ENCODE measurements at places on chromosomes 4 and X. TPM values are rescaled to one million over a fixed set of nuclear protein-coding genes. Genes with fewer than 3 reads are reported as not detected.

DNA sequence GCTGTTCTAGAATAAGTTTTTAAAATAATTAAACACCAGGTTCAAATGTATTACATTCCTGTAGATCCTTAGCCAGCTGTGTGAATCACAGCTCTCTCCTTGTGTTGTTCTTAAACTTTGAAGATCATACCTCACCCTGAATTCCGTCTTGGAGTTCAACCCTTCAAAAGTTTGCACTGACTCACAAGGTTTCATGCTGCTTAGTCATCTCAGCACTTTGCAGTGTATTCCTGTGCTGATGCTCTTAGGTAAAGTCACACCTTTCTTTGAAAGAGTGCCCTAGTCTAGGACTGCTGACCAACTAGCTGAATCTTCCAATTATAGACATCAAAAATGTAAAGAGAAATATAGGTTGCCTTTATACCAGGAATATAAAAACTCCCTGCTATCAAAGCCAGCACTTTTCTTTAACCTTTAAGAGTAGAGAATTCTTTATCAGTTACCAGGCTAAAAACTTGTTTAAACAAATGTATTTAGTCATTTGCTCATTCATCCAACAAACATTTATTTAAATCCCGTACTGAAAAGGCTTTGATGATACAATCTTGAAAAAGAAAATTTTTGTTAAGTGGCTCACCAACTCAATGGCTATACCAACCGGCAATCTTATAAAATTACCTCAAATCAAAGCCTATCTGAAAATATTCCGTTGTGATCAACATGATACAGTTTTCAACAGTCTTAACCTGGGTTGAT is 169.7 kb downstream of the RAP1GDS1 start:
- no peaks in the 10 kb centered on the region for H3K27me3 ChIP-seq
- no peak overlapping the region for H3K27ac ChIP-seq
- H3K36me3 ChIP-seq = no peaks in the 10 kb centered on the region
- H3K4me3 ChIP-seq = no peak overlapping the region

- DNase-seq = peak; percentile 74
- H3K36me3 ChIP-seq = no peaks in the 10 kb centered on the region
- H3K27me3 ChIP-seq = no peaks in the 10 kb centered on the region
- H3K4me3 ChIP-seq = peak within 1 kb of the TSS; percentile 50
- no peak within 1 kb of the TSS for H3K27ac ChIP-seq
Observed at GRCh38 chrX:151974336-151975227, at the start of gene GABRE. GABRE (minus strand) TSS chrX:151974676; CDS start chrX:151974625, 51 bp downstream.

DNA sequence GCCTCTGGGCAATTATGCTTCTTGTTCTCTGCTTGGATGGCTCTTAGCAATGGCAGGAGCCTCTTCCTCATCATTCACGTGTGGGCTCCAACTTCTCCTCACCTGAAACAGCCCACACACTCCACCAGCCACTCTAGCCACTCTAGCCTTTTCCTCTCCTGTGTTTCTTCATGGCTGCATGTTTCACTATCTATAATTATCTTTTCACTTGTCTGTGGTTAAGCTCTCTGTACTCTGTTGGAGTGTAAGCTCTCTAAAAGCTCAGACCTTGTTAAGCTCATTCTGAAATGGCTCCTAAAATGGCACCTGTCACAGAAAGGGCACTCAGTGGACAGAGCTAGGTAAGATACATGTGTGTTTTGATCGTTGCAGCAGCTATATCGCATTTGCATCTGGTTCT is 80.0 kb downstream of the SH3KBP1 start:
- no peak for DNase-seq
- no peaks in the 10 kb centered on the region for H3K4me1 ChIP-seq
- H3K36me3 ChIP-seq = no peaks in the 10 kb centered on the region
- no peak overlapping the region for H3K27ac ChIP-seq

GRCh38 chr4:47675806-47676205 is 162.1 kb downstream of the CORIN start:
- H3K4me3 ChIP-seq = no peak overlapping the region
- H3K27me3 ChIP-seq = no peaks in the 10 kb centered on the region
- no peaks in the 10 kb centered on the region for H3K36me3 ChIP-seq
- no peak overlapping the region for H3K27ac ChIP-seq
- no peak for DNase-seq

- peak; percentile 28 for DNase-seq
- no peak overlapping the region for H3K4me3 ChIP-seq
- H3K4me1 ChIP-seq = no peaks in the 10 kb centered on the region
- no peak overlapping the region for H3K27ac ChIP-seq
Observed at GRCh38 chr4:129246910-129247461, 151.0 kb downstream of the C4orf33 start.

DNA sequence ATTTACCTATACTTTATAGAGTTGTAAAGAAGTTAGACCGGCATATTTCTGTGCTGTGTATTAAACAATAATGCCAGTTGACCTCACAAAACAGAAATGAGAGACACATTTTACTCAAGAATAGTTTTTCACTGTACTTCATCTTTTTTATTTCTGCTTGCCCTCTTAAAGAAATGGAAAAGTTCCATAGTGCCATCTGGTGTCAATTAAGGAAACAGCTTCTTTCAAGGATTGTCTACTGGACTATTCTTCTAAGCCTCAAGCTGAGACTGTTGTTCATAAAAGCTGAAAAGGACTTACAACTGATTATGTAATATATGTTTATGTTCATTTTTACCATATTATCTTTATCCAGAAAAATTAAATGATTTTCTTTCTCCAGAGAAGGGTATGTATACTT is 1523.7 kb downstream of the ARAP2 start:
- H3K4me1 ChIP-seq = no peaks in the 10 kb centered on the region
- DNase-seq = no peak
- no peak overlapping the region for H3K4me3 ChIP-seq
- H3K27me3 ChIP-seq = no peaks in the 10 kb centered on the region
- H3K36me3 ChIP-seq = no peaks in the 10 kb centered on the region
- no peak overlapping the region for H3K27ac ChIP-seq

DNA sequence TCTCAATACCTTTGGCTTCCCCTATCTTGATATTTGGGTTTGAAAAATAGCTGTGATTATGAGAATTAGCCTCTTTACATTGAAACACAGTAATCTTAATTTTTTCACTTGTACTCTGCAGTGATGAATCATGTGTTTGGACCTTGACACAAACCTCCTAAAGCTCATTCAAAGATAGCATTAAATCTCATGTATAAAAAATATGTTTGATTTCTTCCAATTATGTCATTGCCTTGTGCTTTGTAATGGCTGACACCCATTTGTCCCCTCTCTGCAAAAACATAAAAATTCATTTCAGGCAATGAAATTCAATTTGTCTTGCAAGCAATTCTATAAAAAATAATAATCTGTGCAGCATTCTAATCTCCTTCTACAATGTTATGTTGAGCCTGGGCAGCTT is 422.4 kb upstream of the BOD1L1 start:
- DNase-seq = no peak
- H3K27me3 ChIP-seq = no peaks in the 10 kb centered on the region
- H3K36me3 ChIP-seq = no peaks in the 10 kb centered on the region
- no peaks in the 10 kb centered on the region for H3K4me1 ChIP-seq
- no peak overlapping the region for H3K4me3 ChIP-seq

- DNase-seq = no peak
- H3K27me3 ChIP-seq = no peaks in the 10 kb centered on the region
- H3K4me3 ChIP-seq = no peak overlapping the region
Observed at GRCh38 chr4:185708348-185708747, 103.6 kb downstream of the SORBS2 start.

- DNase-seq = no peak
- H3K4me3 ChIP-seq = no peak overlapping the region
- no peak overlapping the region for H3K27ac ChIP-seq
- no peaks in the 10 kb centered on the region for H3K27me3 ChIP-seq
- no peaks in the 10 kb centered on the region for H3K4me1 ChIP-seq
Observed at GRCh38 chrX:16444353-16444752, 205.6 kb upstream of the S100G start.

- H3K4me1 ChIP-seq = no peaks in the 10 kb centered on the region
- no peak overlapping the region for H3K4me3 ChIP-seq
- no peaks in the 10 kb centered on the region for H3K27me3 ChIP-seq
- no peaks in the 10 kb centered on the region for H3K36me3 ChIP-seq
- DNase-seq = no peak
Observed at GRCh38 chr4:96833831-96834230, 993.9 kb downstream of the PDHA2 start.

DNA sequence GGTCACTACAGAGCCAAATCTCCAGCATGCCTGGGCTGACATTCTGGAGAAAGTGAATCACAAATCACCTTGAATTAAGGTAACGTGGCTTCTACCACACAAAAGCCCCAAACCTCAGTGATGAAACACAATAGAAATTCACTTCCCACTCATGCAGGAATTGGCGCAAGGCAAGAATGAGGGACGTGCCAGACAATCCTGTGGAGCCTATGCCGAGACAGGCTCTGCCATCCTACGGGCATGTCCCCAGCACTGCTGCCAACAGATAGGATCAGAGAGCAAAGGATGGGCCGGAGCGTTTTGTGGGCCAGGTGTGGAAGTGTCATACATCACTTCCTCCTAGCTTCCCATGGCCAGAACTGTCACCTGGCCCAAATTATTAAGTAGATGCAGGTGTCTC is 118.0 kb downstream of the IRF2 start:
- no peak overlapping the region for H3K4me3 ChIP-seq
- no peak overlapping the region for H3K27ac ChIP-seq
- no peak for DNase-seq
- H3K27me3 ChIP-seq = no peaks in the 10 kb centered on the region
- H3K36me3 ChIP-seq = no peaks in the 10 kb centered on the region
- H3K4me1 ChIP-seq = no peaks in the 10 kb centered on the region

GRCh38 chr4:7325541-7325940 is 109.2 kb downstream of the PSAPL1 start:
- H3K27me3 ChIP-seq = no peaks in the 10 kb centered on the region
- no peak overlapping the region for H3K4me3 ChIP-seq
- H3K27ac ChIP-seq = no peak overlapping the region
- H3K36me3 ChIP-seq = no peaks in the 10 kb centered on the region
- no peak for DNase-seq

GRCh38 chr4:123936621-123937043 is 540.0 kb downstream of the SPRY1 start:
- no peak overlapping the region for H3K4me3 ChIP-seq
- no peak for DNase-seq
- no peaks in the 10 kb centered on the region for H3K4me1 ChIP-seq
- no peaks in the 10 kb centered on the region for H3K27me3 ChIP-seq

- no peak overlapping the region for H3K27ac ChIP-seq
- H3K4me1 ChIP-seq = no peaks in the 10 kb centered on the region
- H3K4me3 ChIP-seq = no peak overlapping the region
Observed at GRCh38 chrX:22800360-22800759, 199.4 kb upstream of the DDX53 start.

- no peak overlapping the region for H3K4me3 ChIP-seq
- no peak for DNase-seq
- H3K27me3 ChIP-seq = no peaks in the 10 kb centered on the region
- no peaks in the 10 kb centered on the region for H3K36me3 ChIP-seq
Observed at GRCh38 chr4:48248559-48248953, 21.1 kb downstream of the TEC start.

GRCh38 chr4:40837094-40837870 is 87.5 kb downstream of the NSUN7 start:
- no peak overlapping the region for H3K4me3 ChIP-seq
- no peak overlapping the region for H3K27ac ChIP-seq
- H3K4me1 ChIP-seq = no peaks in the 10 kb centered on the region
- no peaks in the 10 kb centered on the region for H3K27me3 ChIP-seq

DNA sequence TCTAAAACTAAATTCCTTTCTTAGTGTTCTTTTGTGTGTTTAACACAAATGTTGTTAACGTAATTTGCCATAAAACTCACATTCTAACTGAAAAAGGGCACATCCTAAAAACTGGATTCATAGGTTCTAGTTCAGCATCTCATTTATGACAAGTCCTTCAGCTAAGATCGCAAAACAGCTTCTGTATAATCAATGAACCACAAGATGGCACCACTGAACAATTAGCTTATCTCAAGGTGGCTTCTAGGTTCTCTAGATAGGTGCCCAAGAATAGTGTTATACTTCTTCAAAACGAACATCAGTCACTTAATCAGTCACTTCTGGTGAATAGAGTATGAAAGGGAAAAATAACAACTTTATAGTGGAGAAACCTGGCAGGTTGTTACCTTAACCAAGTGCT is 54.3 kb downstream of the NRK start:
- no peak overlapping the region for H3K27ac ChIP-seq
- H3K27me3 ChIP-seq = no peaks in the 10 kb centered on the region
- H3K4me1 ChIP-seq = no peaks in the 10 kb centered on the region

GRCh38 chr4:141657550-141658250 is 21.3 kb downstream of the IL15 start:
- DNase-seq = no peak
- no peaks in the 10 kb centered on the region for H3K4me1 ChIP-seq
- no peaks in the 10 kb centered on the region for H3K27me3 ChIP-seq

DNA sequence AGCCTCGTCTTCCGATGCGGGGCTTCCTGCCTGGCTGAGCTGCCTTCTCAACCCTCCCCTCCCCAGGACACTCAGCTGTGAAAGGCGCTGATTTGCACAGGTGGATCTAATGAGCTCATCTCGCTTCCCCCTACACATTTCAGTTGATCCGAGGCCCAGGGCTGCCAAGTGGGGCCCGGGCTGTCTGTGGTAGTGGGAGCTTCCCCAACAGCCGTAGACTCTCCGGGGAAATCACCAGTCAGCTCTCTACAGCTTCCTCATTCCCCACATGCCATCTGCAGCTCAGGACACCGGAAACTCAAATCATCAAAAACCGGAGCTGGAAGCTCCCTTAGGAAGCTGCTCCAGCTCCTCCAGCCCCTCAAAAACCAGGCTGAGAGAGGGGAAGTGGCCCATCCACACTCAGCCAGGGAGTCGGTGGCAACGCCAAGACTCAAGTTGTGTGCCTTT is 56.2 kb downstream of the SMIM20 start:
- H3K27me3 ChIP-seq = no peaks in the 10 kb centered on the region
- H3K4me1 ChIP-seq = no peaks in the 10 kb centered on the region
- no peak overlapping the region for H3K4me3 ChIP-seq

GRCh38 chr4:137067735-137068134 is 464.6 kb downstream of the PCDH18 start:
- H3K27ac ChIP-seq = no peak overlapping the region
- no peak overlapping the region for H3K4me3 ChIP-seq
- no peaks in the 10 kb centered on the region for H3K4me1 ChIP-seq
- H3K27me3 ChIP-seq = no peaks in the 10 kb centered on the region

- DNase-seq = no peak
- H3K27ac ChIP-seq = no peak overlapping the region
- no peaks in the 10 kb centered on the region for H3K4me1 ChIP-seq
- H3K27me3 ChIP-seq = no peaks in the 10 kb centered on the region
Observed at GRCh38 chr4:133910165-133910564, 291.4 kb downstream of the PABPC4L start.

GRCh38 chrX:85859426-85859825 is 187.9 kb downstream of the CHM start:
- no peak overlapping the region for H3K4me3 ChIP-seq
- H3K36me3 ChIP-seq = no peaks in the 10 kb centered on the region
- H3K4me1 ChIP-seq = no peaks in the 10 kb centered on the region

The TLR10 gene
- total RNA-seq = 0.24 TPM

The MAGEA8 gene
- total RNA-seq = not detected

The P2RY4 gene
- 0.20 TPM for total RNA-seq

The ARHGEF38 gene
- total RNA-seq = 14.8 TPM

The ESX1 gene
- total RNA-seq = not detected

The CLDN22 gene
- not detected for total RNA-seq

The POLA1 gene
- total RNA-seq = 19.6 TPM

The PRSS12 gene
- total RNA-seq = 20.1 TPM

Measured in colonic mucosa (tissue), 4 donors.